ENCODE measurements at places on chromosomes 11 and 22. TPM values are rescaled to one million over a fixed set of nuclear protein-coding genes. Genes with fewer than 3 reads are reported as not detected.

The APLNR gene
- 0.10 TPM for total RNA-seq

DNA sequence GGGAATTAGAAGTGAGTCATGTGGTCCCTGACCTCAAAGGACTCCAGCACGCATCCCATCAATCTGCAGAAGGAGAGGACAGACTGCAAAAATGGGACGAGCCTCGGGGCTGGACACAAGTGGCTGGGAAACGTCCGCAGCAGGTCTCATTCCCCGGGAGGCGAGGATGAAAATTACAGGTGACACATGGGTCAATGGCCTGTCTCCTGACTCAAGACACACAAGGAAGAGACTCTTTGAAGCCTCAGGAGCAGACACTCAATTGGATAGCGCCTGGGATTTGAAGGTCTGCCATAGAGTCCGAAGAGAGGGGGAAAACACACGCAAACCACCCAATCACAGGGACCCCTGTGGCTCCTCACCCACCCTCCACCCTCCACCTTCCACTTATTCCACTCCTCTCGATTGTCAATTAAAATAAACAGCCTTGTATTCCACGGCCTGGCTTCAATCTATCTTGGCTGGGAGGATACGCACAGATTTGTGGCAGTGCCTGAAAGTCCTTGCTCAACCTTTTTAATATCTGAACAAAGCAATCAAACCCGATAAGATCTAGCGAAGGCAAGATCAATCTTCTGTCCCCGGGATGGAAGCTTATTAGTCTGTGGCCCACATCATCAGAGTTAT, 101.8 kb upstream of the CADM1 start:
- DNase-seq: no peak

- DNase-seq: no peak
Measured at GRCh38 chr22:43854121-43854785, 8.1 kb downstream of the SULT4A1 start.

- DNase-seq: no peak
Measured at GRCh38 chr11:13210424-13210823, 67.2 kb upstream of the BMAL1 start.

Measured in glomerular endothelial cell (primary cell).